KG1 (cell line): ENCODE measurements at places on chromosomes 13 and 19.

- peak; percentile 62 for DNase-seq
Measured at GRCh38 chr19:38425810-38426466, at the start of gene RASGRP4. RASGRP4 (minus strand) TSS chr19:38426219; CDS start chr19:38426091, 128 bp downstream.

DNA sequence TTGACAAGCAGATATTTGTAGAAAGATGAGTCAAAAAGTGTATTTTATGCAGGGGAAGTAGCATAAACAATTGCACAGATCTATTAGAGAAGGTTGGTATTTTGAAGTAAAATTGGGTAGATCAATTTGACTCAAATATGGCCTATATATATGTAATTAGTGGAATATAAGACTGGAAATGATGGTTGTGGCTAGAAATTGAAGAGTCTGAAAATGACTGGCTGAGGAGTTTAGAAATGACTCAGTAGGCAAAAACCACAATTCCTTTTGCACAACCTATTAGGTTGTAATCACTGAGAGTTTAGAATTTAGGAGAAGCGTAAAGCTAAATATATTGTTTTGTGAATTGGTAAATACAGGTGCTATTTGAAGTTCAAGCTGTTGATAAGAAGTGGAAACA is 622.6 kb upstream of the PCDH20 start:
- no peak for DNase-seq

- no peak for DNase-seq
Measured at GRCh38 chr13:100339411-100339940, 249.1 kb downstream of the GGACT start.

DNA sequence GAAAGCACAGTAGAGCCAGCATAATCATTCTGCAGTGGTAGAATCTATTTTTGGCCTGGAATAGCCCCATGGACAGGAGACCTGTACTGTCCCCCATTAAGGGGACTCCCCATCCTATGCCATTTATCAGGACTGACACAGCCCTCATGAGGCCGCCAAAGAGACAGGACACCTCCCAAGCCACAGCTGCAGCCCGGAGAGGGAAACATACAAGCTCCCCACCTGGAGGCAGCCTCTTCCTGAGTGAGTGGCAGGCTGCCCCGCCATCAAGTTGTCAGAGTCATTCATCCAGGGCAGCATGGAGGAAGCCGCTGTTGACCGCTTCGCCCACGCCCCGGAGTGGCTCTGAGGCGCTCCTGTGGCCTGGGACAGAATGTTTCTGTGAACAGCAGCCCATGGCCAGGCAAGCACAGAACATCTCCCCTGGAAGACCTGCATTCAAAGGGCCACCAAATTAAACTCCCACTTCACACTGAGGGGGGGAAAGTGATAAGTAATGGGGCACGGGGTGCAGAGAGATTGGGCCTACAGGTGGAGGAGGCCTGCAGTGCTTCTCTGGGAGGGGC is 111.3 kb downstream of the ZDHHC20 start:
- no peak for DNase-seq

- DNase-seq: no peak
Measured at GRCh38 chr13:107284173-107284572, 716.2 kb upstream of the ARGLU1 start.

- no peak for DNase-seq
Measured at GRCh38 chr13:27853861-27854260, 61.6 kb downstream of the GSX1 start.
